ENCODE measurements at places on chromosomes 7 and 10.

DNA sequence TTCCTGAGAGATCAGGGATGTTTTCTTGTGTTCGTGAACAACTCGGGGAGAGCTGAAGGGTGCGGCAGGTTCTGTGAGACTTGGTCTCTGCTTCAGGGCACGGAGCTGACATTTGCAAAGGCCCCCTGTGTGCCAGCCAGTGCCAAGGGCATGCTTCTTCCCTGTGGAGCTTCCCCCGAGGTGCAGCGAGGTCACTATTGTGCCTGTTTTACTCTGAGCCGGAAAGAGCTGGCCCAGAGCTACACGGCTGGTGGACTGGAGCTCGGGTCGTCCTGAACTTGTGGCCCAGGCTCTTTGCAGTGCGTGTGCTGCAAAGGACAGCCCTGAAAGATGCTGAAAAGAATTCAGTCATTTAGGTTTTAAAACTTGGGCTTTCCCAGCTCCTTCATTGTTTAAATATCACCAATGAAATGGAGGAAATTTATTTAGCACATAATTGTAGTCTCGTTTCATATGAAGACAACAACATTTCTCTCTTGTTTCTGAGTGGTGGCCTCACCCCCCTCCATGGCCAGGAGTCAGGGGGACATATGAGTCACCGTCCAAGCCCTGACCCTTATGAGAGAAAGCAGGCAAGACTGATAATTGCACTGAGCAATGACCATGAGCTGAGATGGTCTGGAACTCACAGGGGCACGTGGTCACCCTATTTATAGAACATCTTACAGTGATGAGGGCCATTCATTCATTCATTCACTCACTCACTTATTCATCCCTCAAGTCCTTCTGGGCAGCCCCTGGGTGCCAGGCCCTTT, 102.6 kb downstream of the PTPRE start:
- DNase-seq, result no peak

GRCh38 chr10:99870123-99870730, 87.8 kb downstream of the ABCC2 start:
- no peak for DNase-seq

- DNase-seq, result no peak
Observed at GRCh38 chr7:40175725-40176510, 41.1 kb downstream of the SUGCT start.

DNA sequence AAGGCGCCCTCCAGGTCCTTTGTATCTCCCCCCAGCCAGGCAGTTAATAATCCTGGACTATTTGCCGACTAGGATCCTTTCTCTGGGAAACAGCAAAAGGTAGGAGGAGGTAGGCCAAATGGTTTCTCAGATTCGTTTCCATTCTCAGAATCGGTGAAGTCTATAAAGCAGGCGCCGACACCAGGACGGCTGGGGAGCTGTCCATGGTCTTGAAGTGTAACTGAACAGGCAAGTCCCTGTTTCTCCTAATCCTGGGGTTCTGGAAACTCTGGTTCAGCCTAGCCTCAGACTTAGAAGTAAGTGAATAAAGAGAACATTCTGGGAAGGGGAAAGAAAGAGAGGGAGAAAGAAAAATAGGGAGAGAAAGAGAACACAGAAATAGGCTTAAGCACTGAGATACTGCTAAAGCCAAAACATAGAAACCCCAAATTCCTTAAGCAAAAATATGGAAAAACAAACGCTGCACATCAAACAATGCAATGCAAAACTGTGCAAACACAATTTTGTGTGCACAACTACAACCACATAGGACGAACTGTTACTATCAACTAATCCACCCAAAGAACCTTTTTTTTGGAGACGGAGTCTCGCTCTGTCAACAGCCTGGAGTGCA, 11.1 kb upstream of the INA start:
- DNase-seq, result no peak

GRCh38 chr7:37657816-37658215, 25.8 kb upstream of the GPR141 start:
- DNase-seq, result no peak

DNA sequence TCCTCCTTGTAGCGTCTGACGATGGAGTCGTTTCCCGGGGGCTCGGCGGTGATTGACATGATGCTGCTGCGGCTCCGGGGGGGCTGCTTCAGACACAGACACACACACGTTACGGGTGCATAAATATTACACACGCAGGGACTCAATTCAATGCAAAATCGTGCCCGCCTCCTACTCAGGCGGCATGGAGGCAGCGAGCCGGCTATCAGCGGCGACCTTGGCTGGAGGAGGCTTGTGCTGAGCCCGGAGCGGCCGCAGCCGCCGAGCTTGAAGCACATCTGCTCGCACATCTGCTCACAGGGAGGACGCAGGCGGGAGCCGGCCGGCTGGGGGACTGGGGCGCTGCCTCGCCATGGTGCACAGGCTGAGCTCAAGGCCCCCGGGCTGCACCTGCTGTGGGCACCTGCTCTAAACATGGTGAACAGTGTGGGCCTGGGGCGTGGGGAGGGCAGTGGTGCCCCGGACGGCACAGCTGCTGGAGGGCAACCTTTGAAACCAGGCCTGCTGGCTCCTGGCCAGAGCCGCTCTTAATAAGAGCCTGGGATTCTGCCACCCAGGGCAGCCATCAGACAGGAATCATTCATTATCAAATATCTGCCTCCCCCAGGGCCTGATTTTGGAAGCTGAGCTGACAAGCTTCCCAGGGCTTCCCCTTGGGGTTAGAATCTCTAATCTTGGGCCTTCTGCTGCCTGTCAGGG, 84.7 kb upstream of the GNA12 start:
- DNase-seq, result no peak

DNA sequence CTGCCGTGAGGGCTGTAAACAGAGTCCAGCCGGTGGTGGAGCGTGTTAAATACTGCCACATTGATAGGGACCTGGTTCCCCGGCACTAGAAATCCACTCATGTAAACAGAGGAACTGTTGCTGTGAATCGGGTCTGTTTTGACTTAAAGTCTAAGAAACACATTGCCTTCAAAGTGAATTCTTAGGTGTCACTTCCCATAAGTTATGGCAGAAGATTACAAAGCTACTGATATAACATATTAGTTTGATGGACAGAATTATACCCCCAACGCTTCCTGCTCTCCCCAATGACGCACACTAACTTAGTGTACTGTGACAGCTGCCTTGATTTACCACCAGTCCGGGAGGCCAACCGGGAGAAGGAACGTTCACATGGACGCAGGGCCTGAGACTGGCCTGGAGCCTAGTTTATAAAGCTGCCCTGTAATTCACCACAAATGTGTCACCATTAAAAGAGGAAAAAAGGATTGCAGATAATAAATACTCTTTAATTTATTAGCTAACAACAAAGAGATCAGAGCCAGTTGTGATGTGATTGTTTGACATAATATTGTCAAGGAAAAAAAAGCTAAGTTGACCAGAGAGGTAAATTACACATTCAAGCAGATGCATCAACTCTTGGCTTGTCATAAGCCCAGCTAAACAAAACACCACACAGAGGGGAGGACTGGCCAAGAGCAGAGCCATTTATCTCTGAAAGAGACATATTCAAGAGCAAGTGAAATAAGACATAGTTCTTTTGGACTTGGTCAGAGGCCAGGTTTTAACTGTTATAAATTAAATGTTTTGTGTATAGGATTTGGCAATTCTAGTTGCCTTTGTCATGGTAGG, 820.6 kb downstream of the LRMDA start:
- DNase-seq, result no peak

DNA sequence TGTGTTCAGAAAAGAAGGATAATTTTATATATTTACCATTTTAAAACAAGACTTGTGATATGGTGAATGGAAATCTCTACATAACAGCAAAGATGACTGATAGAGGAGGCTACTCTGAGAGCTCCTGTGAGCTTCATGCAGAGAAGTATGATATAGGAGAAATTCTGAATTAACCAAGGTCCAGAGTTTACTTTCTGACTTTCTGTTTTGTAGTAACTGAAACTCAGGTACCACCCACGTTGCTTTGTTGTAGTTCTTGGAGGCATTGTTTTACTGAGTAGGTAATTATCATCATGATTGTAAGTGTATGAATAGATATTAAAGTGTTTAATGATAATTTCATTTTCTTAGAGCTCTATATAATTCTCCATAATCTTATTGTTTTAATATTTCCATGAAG, 18.0 kb upstream of the SFR1 start:
- DNase-seq, result no peak

DNA sequence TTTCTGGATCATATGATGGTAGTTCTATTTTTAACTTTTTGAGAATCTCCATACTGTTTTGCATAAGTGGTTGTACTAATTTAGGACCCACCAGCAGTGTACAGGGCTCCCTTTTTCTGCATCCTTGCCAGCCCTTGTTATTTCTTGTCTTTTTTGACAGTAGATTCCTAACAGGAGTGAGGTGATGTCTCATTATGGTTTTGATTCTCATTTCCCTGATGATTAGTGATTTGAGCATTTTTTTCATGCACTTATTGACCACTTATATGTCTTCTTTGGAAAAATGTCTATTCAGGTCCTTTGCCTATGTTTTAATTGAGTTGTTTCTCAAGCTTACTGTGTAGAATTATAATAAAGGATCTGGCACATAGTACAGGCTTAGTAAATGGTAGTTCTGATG, 238.8 kb upstream of the BMPER start:
- no peak for DNase-seq

GRCh38 chr10:71312811-71313789, 6.0 kb upstream of the SLC29A3 start:
- no peak for DNase-seq

GRCh38 chr7:148774471-148774870, 75.8 kb downstream of the CUL1 start:
- DNase-seq, result no peak

- no peak for DNase-seq
Observed at GRCh38 chr7:123773481-123773880, 24.7 kb upstream of the WASL start.

- no peak for DNase-seq
Observed at GRCh38 chr7:133065301-133065700, 16.6 kb downstream of the CHCHD3 start.

DNA sequence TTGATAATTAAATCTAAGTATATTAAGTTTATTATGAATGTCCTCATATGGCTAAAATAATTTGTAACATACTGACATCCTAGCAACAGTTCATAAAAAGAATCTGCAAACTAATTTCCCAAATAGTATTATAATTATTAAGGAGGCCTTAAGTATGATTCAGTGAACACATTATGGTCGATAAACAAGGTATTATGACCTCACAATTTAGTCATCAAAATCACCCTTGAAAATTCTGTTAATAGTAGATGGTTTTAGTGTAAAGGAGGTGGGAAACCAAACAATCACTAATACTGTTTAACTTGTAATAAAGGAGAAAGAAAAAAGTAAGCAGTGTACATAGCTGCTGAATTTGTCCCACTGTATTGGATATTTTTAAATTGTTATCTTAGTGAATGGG, 2.1 kb downstream of the ETV1 start:
- no peak for DNase-seq

DNA sequence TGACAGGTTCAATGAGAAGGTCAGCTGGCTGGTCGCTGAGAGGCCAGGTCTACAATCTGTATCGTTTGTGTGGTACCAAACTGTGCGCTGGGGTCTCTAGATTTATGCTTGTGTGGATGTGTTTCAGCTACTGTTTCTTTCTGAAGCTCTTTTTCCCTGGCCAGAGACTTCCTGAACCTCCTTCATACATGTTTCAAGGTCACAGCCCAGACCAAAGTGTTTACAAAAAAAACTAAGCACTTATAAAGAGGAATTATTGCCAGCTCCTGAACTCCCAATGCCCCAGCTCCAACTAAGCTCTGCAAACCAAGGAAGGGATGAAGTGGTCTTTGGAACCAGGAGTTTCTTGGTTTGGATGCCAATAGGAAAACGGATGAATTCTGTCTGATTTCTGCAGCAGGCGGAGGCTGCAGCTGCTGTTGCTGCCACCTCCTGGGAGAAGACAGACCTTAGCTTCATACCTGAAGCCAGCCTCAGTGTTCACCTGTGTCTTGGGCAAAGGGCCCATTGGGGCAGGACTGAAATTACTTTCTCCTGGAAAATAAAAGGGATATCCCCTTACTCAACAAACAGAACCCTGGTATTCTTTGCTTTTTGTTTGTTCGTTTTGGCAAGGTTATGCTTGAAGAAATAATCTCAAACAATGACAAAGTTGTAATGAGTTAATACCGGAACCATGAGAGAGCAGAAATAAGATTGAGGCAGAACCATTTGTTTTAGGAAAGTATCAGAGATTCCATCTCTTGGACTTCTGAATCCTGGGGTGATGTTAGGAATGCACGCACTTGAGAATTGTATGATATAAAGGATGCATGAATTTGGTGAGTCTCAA, 24.6 kb upstream of the MKLN1 start:
- DNase-seq, result peak; percentile 20
